ENCODE measurements at places on chromosomes 11 and 22.

DNA sequence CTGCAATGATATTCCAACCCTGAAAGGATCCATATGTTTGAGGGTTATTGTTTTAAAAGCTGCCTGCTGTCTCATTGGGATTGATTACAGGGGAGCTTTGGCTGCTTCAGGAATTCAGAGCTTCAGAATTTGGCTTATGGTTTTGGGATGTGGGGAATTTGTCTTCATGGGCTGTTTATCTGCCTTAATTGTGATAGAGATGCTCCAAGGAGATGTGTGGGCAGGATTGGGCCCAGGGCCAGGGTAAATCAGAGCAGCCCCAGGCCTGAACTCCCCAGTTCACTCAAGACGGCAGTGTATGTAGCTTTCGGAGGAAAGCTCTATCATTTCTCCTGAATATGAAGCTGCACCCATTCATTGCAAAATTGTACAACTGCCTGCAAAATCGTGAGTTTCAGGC lies 88.5 kb downstream of the ALX4 start:
- DNase-seq: no peak

- no peak for DNase-seq
Measured at GRCh38 chr11:35150454-35150853, 11.5 kb downstream of the CD44 start.

GRCh38 chr11:75445315-75445953 lies 12.4 kb upstream of the KLHL35 start:
- peak; percentile 75 for DNase-seq

GRCh38 chr11:5204787-5205186 lies 4.3 kb upstream of the OR51V1 start:
- DNase-seq: no peak

GRCh38 chr11:86593833-86594232 lies 78.6 kb downstream of the ME3 start:
- no peak for DNase-seq

DNA sequence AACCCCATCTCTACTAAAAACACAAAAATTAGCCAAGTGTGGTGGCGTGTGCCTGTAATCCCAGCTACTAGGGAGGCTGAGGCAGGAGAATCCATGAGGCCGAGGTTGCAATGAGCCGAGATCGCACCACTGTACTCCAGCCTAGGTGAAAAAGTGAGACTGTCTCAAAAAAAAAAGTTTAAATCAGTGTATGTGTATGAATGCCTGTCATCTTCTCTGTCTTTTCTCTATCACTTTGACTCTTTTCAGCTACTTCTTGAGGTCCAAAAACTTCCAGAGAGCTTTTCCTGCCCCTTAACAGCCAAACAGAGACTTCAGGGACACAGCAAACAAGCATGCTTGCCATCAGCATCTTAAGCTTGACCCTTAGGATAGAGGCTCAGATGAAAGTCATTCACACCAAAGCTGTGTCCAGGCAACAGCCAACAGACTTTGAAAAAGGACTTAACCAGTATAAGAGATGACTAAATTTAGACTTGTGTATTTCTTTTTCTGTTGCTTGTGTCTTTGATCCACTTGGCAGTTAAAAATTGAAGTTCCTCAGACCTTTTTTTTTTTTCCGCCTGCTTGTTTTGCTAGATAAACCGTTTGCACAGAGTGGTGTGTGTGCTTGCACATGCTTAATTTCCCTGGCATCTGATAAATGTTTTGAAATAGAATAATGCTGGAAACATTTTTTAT lies 151.9 kb downstream of the DBX1 start:
- DNase-seq: no peak

DNA sequence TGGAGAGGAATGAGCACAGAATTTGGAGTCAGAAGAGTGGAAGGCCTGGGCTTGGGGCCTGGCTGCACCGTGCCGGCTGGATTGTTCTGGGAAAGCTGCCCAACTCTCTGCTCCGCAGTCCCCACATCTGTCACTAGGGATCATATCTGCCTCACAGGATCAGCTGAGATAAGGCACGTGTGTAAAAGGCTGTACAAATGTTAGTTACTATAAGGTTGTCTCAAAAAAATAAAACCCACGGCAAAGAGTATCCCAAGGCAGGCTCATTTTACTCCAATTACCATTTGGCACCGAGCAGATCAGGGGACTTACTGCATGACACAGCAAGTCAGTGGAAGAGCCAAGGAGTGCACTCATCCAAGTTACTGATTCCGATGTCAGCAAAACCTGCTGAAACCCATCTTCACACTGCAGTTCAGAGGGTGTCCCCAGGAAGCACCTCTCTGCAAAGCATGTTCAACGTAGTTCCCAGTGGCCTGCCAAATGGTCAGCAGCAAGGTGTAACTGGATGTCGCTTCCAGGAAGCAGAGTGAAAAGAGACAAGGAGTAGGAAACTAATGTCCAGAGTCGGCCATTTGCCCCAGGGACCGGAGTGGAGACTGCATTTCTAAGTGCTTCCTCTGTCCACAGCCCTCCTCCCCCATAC lies 18.1 kb upstream of the MRTFA start:
- DNase-seq: no peak

- no peak for DNase-seq
Measured at GRCh38 chr22:44583061-44583760, 85.2 kb upstream of the RTL6 start.

DNA sequence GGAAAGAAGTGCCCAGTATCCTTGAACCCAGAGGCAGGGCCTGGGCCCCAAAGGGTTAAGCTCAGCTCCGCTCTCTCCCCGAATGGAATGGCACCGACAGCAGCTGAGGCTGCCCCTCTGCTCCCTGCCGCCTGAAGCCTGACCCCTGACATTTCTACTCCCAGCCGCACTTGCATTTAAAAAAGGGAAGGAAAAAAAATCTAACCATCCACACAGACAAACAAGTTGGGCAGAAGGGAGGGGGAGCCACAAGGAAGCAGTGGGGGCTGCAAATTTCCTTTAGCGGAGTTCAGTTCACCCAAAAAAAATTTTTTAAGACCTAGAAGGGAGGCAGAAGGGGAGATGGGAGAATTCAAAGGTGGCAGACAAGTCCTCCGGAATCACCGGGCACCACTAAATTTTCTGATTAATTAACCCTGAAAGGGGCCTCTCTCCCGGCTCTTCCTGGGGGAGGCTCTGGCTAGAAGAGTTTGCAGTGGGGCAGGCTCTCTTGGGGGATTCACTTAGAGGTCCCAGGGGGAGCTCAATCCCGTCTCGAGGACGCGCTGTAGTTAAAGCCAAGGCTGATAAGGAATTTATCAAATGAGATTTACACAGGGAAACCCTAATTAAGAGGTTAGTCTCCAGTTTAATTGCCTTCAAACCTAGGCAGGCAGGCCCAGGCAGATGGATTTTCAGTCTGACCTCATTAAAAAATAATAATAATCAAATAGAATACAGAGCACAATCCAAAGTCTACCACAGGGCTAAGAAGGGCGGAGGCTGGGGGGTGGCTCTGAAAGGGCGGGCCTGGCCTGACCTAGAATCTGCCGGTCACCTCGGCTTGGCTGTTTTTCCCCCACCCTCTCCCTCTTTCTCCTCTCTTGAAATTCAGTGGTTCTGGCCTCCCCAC lies 25.6 kb downstream of the MN1 start:
- DNase-seq: no peak

DNA sequence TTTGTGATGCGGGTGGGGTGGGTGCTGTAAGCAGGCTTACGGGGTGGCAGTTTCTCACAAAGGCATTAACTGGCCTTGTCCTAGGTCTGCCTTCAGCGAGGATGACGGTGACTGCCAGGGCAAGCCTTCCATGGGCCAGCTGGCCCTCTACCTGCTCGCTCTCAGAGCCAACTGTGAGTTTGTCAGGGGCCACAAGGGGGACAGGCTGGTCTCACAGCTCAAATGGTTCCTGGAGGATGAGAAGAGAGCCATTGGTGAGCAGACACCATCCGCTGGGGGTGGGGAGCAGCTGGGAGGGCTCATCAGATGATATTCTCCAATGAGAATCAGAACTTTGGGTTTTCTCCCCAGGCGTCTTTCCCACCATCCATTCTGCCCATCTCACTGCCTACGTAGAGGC lies 5.8 kb downstream of the TCN2 start:
- no peak for DNase-seq

- no peak for DNase-seq
Measured at GRCh38 chr22:27725661-27726060, 75.9 kb downstream of the MN1 start.

GRCh38 chr22:45903355-45904135 lies 73.4 kb downstream of the WNT7B start:
- DNase-seq: no peak

GRCh38 chr11:61194169-61194671 lies 9.1 kb upstream of the PGA3 start:
- DNase-seq: no peak

GRCh38 chr11:73416786-73417185 lies 40.6 kb downstream of the RELT start:
- no peak for DNase-seq

DNA sequence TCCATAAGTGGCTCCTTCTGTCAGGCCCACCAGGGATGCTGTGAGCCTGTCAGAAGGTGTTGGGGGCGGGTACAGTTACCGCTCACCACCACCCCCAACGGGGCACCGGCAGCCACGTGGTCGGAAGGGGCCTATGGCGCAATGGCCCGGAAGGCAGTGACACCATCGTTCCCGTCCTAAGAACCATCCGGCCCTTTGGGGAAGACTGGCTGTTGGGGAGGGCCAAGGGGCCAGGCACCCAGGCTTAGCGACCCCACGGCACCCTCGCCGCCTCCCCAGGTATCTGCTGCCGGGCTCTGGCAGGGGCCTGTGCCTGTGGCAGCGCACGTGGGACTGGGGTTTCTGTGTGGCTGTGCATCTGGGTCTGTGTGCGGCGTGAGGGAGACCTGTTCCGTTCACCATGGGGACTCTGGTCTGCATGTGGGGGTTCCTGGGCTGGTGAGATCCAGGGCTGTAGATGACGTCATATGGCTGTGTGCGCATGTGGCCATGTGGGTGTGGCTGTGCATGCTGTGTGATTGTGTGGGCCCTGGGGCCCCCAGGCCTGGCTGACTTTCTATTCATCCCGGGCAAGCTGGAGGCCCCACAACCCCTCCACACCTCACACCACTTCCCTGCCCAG lies 717 bp downstream of the OSM start:
- peak; percentile 65 for DNase-seq

GRCh38 chr11:77617892-77618291 lies 19.7 kb downstream of the CLNS1A start:
- no peak for DNase-seq

DNA sequence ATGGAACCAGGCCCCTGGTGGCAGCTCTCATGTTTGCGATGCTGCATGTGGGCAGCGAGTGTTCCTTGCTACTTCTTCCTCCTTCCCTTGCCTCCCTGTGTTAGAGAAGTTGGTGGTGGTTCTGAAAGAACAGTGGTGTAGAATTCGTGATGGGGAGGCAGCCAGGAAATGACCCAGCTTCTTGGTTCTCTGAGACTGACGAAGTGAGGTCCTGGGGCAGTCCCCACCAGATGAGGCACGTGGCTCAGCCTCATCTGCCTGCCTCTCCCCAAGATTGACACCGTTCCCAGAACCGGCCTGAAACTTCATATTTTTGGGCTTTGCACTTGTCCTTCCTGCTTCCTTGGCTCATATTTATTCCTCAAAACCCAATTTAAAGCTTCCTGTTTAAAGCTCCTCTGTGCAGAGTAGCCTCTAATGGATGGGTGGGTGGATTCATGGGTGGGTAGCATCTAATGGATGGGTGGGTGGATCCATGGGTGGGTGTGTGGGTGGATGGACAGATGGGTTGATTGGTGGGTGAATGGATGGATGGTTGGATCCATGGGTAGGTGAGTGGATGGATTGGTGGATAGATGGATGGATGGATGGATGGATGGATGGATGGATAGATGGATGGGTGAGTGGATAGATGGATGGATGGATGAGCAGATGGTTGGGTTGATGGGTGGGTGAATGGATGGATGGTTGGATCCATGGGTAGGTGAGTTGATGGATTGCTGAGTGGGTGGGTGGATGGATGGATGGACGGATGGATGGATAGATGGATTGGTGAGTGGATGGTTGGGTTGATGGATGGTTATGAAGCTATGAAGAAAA lies 77.3 kb upstream of the ATXN10 start:
- no peak for DNase-seq

- DNase-seq: peak; percentile 20
Measured at GRCh38 chr22:16917144-16918003, 90.6 kb downstream of the GAB4 start.

GRCh38 chr11:102610200-102610599 lies 14.9 kb downstream of the MMP20 start:
- no peak for DNase-seq

DNA sequence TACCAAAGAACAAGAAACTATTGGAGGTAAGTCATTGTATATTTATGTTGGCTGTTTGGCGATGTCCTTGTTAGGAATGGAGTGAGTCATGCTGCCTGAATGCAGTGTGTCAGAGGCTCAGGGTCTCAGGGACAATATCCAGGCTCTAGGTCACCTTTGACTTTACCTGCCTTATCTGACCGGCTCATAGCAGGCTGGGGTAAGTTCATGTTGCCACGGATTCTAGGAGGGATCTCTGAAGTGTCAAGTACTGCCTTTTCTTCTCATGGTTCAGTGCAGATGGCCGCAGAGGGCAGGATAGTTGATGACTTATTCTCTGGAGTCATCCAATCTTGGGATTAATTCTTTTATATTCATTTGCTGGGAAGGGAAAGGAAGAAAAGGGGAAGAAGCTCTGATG lies 53.2 kb downstream of the SPON1 start:
- no peak for DNase-seq

GRCh38 chr11:20364341-20364792 lies 853 bp downstream of the HTATIP2 start:
- DNase-seq: no peak

GRCh38 chr22:25702571-25703167 lies 39.3 kb upstream of the MYO18B start:
- no peak for DNase-seq

- DNase-seq: no peak
Measured at GRCh38 chr11:82229341-82229740, 504.3 kb downstream of the FAM181B start.

Data from stimulated activated CD8-positive, alpha-beta memory T cell treated with anti-CD3 and anti-CD28 coated beads, Interleukin-15, amount 100 ng/mL, for 1 hour (primary cell).